ENCODE measurements at places on chromosomes 6 and 20. TPM values are rescaled to one million over a fixed set of nuclear protein-coding genes. Genes with fewer than 3 reads are reported as not detected.

The NKX2-4 gene
- total RNA-seq = not detected

The ELOVL2 gene
- total RNA-seq = not detected

The SLC22A2 gene
- total RNA-seq = not detected

The GJA10 gene
- 0.35 TPM for total RNA-seq

The DZANK1 gene
- total RNA-seq = 2.0 TPM

The C20orf202 gene
- total RNA-seq = not detected

The ZDHHC14 gene
- total RNA-seq = 7.9 TPM

The MAP1LC3A gene
- total RNA-seq = 5.2 TPM

The KIAA1755 gene
- not detected for total RNA-seq

The REM1 gene
- total RNA-seq = not detected

The ADGRF4 gene
- total RNA-seq = not detected

The TMEM74B gene
- 0.55 TPM for total RNA-seq

The TEAD3 gene
- total RNA-seq = 0.16 TPM

The SLC22A7 gene
- not detected for total RNA-seq

The PDE10A gene
- total RNA-seq = not detected
